Memory B cell (primary cell): ENCODE measurements at places on chromosomes 16 and 17.

GRCh38 chr17:8162997-8163977 lies 539 bp upstream of the VAMP2 start:
- no peak for DNase-seq

GRCh38 chr17:68398691-68399637 lies 58.3 kb downstream of the WIPI1 start:
- DNase-seq, result peak; percentile 20

- DNase-seq, result no peak
Observed at GRCh38 chr16:87149051-87149450, 168.1 kb downstream of the C16orf95 start.

- DNase-seq, result no peak
Observed at GRCh38 chr17:81192386-81193050, 26.5 kb upstream of the AATK start.

GRCh38 chr16:66286527-66286926 lies 80.0 kb upstream of the CDH5 start:
- DNase-seq, result no peak

GRCh38 chr17:35236821-35237220 lies 6.1 kb upstream of the SLFN5 start:
- DNase-seq, result no peak

DNA sequence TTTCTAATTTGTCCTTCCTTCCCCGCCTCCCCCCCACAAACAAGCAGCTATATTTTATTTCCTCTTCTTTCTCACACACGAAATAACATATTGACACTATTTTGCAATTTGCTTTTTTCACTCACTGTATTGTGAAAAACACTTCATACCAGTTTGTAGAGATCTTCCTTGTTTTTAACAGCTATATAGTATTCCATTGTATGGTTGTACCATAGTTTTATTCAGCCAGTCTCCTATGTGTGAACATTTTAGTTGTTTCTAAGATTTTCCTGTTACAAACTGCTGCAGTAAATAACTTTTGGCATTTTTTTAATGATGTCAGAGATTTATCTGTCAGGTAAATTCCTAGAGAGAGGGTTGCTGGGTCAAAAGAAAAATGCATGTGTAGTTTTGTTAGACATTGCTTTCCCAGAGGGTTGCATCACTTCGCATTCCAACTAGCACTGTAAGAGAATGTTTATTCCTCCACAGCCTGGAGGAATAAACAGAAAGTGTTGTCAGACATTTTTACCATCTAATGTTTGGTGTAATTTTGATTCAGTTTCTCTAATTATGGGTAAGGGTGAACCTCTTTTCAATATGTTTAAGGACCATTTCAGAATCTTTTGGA lies 101.2 kb downstream of the MRTFB start:
- DNase-seq, result no peak

DNA sequence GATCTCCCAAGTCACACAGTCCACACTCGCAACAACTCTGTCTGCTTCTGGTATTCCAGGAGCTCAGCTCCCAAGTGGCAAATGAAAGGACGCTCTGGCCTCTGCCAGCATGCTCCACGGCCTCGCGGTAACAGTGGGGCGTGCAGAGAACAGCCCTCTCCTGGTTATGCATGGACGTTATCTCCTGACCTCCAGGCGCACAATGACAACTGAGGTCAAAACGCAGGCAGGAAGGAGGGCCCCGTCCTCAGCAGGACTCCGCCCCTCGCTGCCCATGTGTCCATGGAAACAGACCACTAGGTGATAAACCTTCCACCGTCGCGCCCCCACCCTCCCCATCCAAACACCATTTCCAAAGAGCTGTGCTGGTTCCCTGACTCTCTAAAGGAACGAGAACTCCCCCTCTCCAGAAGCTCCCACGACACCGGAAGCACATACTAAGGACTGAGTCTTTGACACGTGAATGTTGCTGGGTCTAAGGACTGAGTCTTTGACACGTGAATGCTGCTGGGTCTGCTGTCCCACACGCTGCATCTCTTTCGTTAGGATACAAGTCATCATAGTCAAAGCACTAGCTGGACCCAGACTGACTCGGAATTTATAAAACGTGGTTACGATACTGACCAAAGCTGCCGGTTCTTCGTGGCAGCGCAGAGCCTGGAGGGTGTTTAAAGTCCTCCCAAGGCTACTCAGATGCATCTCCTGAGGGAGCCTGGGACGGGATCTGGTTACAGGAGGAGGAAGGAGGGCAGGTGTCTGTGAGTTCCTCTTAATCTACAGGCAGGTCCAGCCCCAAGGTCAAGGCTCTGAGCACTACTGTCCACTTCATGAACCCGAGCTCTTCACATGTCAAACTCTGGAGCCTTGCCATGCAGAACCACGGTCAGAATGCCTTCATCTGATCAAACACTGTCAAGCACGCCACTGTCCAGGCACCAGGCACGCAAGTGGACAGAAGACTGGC lies 43.9 kb downstream of the KLHDC4 start:
- DNase-seq, result no peak

GRCh38 chr16:58363746-58364393 lies 28.4 kb upstream of the GINS3 start:
- DNase-seq, result no peak

DNA sequence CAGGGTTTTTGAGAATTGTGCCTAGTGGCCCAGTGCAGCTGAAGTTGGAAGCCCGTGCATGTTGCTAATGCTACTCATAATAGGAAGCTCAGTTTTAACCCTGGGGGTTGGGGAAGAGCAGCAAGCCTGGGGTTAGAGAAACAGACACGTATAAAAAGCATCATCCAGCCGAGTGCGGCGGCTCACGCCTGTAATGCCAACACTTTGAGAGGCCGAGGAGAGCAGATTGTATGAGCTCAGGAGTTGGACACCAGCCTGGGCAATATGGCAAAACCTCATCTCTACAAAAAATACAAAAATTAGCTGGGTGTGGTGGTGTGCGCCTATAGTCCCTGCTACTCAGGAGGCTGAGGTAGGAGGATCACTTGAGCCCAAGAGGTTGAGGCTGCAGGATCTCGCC lies 2.3 kb upstream of the CLUH start:
- DNase-seq, result no peak

- peak; percentile 92 for DNase-seq
Observed at GRCh38 chr17:45584092-45585036, 93.8 kb upstream of the PLEKHM1 start.

DNA sequence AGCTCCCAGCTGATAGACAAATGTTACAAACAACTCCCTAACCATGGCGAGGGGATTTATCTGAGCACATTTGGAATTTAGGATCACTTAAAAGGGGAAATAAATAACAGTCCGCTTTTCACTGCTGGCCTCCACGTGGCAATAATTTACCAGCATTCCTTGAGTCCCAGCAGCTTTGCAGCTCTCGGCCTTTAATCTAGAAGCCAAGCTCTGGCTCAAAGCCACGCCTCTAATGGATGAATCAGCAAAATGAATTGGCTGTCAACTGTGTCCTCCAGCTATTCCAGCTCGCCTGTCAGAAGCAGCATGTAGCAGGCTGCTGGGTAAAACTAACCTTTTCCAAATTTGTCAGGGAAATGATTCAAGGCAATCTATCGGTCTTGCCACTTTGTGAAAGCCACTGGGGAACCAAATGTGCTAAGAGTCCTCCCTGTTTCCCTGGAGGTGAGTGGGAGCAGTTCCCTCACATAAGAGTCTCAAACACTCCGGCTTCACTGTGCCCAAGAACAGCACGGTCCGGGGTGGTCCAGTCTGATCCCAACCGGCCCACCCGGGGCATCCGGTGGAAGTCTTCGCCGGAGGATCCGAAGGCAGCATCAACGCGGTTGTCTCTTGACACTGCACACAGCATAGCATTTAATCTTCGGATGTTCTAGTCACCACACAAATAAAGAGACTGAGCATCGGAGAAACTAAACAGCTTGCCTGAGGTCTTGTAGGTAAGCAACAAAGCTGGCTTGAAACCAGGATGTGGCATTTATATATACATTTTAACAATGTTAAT lies 143.3 kb downstream of the PARN start:
- no peak for DNase-seq

DNA sequence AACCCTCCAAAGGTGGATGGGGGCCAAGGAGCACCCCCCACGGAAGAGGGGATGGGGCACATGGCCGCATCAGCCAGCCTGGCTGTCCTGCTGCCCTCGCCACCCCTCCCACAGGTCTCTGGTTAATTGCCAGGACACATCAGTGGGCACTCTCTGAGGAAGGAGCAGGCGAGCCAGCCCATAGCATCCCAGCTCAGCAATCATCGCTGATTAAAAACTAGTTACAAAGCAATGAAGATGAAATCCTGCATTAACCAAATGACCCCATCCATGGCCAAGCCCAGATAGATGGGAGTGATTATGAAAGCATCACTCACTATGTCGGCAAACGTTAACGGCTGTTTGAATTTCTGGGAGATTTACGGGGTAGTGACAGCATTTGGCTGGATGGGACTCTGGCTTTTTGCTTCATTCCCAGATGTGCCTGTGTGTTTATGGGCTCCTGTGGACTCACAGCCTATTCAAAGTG lies 45.3 kb downstream of the CCDC182 start:
- no peak for DNase-seq

DNA sequence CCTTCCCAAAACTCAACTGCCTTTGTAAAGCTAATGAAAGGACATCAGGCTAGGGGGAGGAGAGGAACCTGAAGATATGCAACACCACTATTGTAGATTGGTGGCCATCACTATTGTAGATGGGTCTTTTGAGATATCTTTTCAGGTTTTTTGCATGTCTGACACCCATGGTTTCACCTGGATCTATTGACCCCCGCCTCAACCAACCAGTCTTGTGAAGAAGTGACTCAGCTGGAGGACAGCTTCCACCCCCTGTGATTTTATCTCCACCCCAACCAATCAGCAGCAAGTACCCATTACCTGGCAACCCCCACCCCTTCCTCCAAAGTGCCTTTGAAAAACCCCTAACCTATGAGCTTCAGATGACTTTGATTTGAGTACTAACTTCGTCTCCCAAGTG lies 382.6 kb upstream of the GOT2 start:
- DNase-seq, result no peak

- no peak for DNase-seq
Observed at GRCh38 chr17:35773129-35773528, 12.4 kb downstream of the C17orf50 start.

- DNase-seq, result no peak
Observed at GRCh38 chr16:54048586-54049495, 237.7 kb downstream of the IRX3 start.

GRCh38 chr16:57045694-57046381 lies 46.5 kb upstream of the CPNE2 start:
- DNase-seq, result peak; percentile 61

GRCh38 chr17:74379495-74380085 lies 12.3 kb downstream of the GPR142 start:
- peak; percentile 90 for DNase-seq

DNA sequence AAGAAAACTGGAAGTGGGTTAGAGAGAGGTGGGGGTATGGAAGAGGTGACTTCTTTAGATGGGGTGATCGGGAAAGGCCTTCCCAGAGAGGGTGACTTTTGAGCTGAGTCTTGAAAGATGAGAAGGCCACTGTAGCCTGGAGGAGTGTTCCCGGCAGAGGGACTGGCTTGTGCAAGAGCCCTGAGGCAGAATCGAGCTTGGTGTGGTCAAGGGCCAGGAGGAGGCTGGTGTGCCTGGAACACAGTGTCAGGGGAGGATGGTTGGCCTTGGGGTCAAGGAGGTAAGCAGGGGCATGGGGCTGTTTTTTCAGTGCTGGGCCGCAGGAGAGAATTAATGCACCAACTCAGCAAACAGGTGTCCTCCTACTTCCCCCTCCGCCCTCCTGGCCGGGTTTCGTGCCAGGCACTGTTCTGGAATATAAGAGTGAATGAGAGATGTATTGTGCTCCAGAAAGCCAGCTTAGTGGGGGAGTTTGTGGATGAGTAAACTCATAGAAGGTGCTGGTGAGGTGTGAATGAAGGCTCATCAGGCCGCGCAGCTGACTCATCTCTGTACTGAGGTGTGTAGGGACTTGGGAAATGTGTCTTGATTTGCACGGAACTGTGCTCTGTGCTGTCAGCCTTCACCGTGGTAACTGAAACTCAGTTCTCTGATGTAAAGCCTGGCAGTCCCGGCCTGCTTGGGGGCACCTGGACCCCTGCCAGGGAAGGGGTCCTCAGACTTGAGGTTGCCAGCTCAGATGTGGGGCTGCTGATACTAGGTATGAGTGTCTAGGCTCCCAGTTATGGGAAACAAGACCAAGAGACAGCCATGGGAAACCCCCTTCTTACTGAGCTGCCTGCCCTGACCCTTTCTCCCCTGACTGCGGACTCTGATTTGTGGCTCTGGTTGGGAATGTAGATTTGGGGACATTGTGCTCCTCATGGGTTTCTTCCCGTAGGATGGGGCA lies 15.3 kb downstream of the KSR1 start:
- DNase-seq, result peak; percentile 26

DNA sequence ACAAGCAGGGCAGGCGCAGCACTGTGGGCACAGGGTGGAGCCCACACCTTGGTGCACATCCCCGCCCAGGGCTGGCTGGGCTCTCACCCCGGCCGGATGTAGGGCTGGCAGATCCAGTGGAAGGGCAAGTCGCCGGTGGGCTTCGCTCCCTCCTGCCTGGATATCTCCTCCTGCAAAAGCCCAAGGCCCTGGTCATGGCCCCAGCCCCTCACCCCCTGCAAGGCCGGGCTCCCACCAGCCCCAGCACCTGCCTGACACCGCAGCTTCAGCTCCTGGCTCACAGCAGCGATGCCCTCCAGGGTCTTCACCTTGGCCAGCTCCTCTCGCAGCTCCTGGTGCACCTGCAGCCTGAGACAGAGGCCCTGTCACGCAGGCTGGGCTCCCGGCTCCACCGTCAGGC lies 5.0 kb downstream of the DUS1L start:
- DNase-seq, result no peak

DNA sequence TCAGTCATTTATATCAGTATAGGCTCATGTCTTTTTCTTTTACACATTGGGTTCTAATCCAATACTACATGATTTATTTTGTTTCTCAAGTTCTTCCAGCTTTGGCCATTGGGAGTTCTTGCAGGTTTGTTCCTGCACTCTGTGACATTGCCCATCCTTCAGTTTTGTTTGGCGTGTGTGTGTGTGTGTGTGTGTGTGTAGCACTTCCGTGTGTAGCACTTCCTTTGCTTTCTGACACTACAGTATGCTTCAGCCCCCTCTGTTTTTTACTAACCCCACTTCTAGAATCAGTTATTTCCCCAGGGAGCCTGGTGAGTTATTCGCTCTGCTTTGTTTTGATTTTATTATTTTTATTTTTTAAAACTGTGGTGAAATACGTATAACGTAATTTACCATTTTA lies 75.6 kb upstream of the LGALS9 start:
- DNase-seq, result no peak

DNA sequence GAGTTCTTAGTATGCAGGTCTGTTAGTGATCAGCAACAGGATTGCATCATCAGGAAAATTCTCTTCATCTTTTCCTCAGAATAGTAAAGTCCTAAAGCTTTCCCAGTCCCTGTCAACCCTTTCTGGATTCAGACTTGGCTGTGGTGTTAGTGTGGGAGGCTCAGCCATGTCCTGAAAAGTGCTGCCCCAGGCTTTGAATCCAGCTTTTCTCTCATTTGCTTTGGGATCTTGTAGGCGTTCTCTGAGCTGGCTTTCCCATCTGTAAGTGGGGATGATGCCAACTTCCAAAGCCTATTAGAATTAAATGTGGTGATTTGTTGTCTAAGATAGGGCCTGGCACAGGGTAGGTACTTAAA lies 3.0 kb downstream of the ALKBH5 start:
- no peak for DNase-seq

GRCh38 chr16:68749432-68749831 lies 12.3 kb downstream of the CDH1 start:
- DNase-seq, result no peak

GRCh38 chr16:81524382-81524781 lies 79.8 kb downstream of the CMIP start:
- no peak for DNase-seq

- DNase-seq, result no peak
Observed at GRCh38 chr17:17386094-17386800, 83.1 kb downstream of the NT5M start.
